ENCODE measurements at places on chromosomes 3 and 15.
A peak's percentile ranks its signal among the peaks of the same experiment; 100 is the strongest.

GRCh38 chr3:124760601-124761000 is 30.3 kb downstream of the UMPS start:
- no peak for DNase-seq

- peak; percentile 61 for DNase-seq
These were observed 4.2 kb upstream of the NPHP3 start for GRCh38 chr3:132726341-132726823.

GRCh38 chr3:150761831-150762661 is 923 bp downstream of the SIAH2 start:
- DNase-seq: peak; percentile 52

GRCh38 chr15:68061171-68061570 is 7.1 kb downstream of the PIAS1 start:
- DNase-seq: no peak

Data from MM.1S (cell line).